Sigmoid colon (tissue), 7 donors: ENCODE measurements at places on chromosomes 2 and 18. TPM values are rescaled to one million over a fixed set of nuclear protein-coding genes. Genes with fewer than 3 reads are reported as not detected.
A peak's percentile ranks its signal among the peaks of the same experiment; 100 is the strongest.

GRCh38 chr18:74609535-74609934, 11.9 kb downstream of the ZNF407 start:
- no peak for DNase-seq

GRCh38 chr2:188869550-188869949, 104.6 kb upstream of the COL3A1 start:
- no peak for DNase-seq

The CIB4 gene
- total RNA-seq = not detected

- DNase-seq = no peak
Measured at GRCh38 chr2:46079985-46080560, 217.1 kb upstream of the EPAS1 start.

The KIAA2012 gene
- total RNA-seq = not detected

- no peak for DNase-seq
Measured at GRCh38 chr2:178933493-178933892, 116.4 kb downstream of the CCDC141 start.

GRCh38 chr2:197941715-197942114, 137.3 kb downstream of the PLCL1 start:
- DNase-seq = no peak

The SALL3 gene
- total RNA-seq = not detected

GRCh38 chr2:107027205-107027604, 141.2 kb upstream of the ST6GAL2 start:
- no peak for DNase-seq

DNA sequence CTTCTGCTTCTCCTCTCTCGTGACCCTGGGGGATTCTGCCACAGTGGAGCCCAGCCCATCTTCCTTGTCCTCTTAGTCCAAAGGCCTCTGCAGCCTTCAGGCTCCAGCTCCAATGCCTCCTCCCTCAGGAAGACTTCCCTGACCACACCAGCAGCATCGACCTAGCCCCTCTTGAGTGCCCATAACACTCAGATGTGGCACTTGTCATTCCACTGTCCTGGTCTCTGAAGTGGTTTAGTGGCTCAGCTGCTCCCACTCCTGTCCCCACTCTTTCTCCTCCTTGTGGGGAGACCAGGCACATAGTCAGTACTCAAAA, 97.5 kb downstream of the STPG4 start:
- DNase-seq = no peak

DNA sequence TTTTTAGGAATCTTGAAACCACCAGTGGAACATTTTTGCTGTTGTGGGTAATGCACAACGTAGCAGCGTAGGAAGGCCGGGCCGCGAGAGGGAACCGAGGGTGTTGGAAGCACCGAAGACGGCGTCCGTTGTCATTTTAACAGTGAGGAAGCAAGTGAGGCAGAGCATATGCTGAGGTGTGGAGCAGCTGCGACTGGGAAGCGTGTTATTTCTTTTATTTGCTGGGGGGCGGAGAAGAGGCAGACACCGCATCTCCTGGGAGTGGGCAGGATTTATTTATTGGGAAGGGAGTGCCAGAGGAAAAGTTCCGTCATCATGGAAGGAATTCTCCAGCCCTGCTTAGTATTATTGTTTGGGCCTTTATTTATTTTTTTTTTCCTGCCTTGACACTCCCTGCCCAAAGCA, 232.8 kb downstream of the KLHL29 start:
- DNase-seq = peak; percentile 92

The GALNT5 gene
- 1.1 TPM for total RNA-seq

DNA sequence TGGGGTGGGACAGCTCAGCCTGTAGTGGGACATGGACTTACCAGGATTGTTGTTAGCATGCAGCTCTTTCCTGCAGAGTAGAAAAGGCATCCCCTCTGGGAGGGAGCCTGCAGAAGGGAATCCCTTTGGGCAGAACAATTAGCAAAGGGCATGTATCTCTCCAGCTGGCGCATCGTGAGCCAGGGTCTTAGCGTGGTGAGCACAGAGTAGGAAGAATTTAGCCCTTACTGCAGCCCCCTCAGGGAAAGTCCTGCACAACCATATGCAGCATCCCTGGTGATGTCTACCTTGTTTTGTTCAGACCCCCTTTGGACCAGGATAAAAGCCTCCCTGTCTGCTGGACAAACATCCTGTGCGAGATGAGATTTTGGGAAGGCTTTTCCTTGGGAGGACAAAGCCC, 292.1 kb downstream of the SLC4A3 start:
- DNase-seq = no peak

The TDRD15 gene
- total RNA-seq = 0.55 TPM

The SLC8A1 gene
- 305 TPM for total RNA-seq

The TRIM54 gene
- 0.41 TPM for total RNA-seq

GRCh38 chr2:191638079-191638801, 39.7 kb upstream of the NABP1 start:
- DNase-seq = no peak

- no peak for DNase-seq
Measured at GRCh38 chr2:176612736-176613135, 343.5 kb downstream of the MTX2 start.

The FBXO41 gene
- 0.55 TPM for total RNA-seq

The ALPP gene
- total RNA-seq = not detected

GRCh38 chr2:70943205-70943871, 7.6 kb downstream of the ATP6V1B1 start:
- DNase-seq = peak; percentile 52

- no peak for DNase-seq
Measured at GRCh38 chr2:230542751-230543150, 126.8 kb downstream of the SP100 start.

DNA sequence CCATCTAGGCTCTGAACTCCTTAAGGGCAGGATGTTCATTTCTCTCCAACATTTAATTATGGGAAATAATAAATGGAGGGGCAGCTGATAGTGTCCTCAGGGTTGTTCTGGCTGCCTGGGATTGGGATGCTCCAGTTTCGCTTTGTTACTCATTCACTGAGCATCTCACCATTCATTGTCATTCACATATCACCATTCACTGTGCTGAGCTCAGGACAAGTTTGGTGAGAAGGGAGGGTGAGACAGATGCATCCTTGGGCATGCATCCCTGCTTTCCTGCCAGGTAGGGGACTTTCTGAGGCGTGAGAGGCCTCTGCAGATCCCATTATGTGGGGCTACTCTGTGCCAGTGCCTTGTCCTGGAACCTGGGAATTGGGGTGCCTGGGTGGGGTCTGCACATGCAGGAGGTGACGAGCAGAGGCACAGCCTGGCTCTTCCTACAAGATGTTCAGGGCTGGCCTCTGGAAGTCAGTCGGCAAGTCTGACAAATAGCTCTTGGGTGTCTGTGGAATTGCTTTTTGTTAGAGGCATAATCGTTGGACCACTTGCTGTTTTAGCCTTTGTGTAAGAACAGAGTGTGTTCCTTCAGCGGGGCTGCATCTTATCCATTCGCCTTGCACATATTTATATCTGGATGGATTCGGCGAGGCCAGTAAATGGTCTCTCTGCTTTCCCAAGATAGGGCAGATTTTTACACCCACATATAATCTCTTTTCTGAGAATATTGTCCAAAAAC, 323.2 kb upstream of the THSD7B start:
- DNase-seq = no peak

GRCh38 chr2:8685697-8686358, 4.0 kb downstream of the ID2 start:
- peak; percentile 85 for DNase-seq

DNA sequence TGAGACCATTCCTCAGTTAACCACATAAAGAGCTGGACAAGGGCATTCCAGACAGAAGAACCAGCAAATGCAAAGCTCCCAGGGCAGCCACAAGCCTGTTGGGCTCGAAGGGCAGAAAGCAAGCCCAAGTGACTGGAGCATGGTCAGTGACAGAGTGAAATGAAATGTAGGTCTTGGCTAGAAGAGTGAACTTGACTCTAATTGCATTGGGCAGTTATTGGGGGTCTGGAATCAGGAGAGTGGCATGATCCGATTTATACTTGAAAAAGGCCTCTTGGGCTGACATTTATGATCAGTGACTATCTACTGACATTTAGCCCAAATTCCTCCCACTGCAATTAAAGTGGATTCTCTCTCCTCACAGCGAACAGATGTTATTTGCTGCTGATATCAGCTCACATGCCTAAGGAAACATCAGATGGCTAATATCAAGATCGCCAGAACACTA, 152.5 kb upstream of the KLF7 start:
- no peak for DNase-seq

The ABCG8 gene
- not detected for total RNA-seq

- DNase-seq = no peak
Measured at GRCh38 chr2:102492006-102492405, 19.0 kb downstream of the SLC9A4 start.

GRCh38 chr2:201536046-201536445, 84.5 kb downstream of the STRADB start:
- no peak for DNase-seq
